ENCODE measurements at places on chromosomes 6 and 20.

GRCh38 chr6:169008641-169009257 is 244.9 kb downstream of the THBS2 start:
- no peak for DNase-seq

DNA sequence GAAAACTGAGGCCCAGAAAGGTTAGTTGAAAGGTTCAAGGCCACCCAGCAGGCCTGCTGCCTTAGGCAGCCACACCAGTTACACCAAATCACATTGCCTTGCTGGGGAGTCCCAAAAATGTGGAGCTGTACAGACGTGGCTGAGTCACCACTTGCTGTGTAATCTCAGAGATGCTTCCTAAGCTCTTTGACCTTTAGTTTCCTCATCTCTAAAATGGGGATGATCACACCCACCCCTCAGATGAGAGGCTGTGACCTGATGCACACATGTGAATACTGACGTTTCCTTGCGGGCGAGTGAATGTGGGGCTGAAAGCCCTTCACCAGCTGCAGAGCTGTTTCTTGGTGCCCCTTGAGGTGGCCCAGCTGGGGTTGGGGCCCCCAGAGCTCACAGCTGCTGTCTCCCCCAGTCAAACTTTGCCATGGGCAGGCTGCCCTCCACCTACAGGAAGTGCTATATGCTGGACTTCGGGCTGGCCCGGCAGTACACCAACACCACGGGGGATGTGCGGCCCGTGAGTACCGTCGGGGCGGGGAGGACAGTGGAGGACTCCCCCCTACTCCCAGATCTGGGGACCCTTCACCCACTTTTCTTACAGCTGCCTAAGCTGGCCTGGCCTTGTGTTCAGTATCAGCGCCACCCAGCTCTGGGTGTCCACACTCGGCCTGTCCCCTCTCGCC is 11.0 kb downstream of the TTBK1 start:
- no peak for DNase-seq

DNA sequence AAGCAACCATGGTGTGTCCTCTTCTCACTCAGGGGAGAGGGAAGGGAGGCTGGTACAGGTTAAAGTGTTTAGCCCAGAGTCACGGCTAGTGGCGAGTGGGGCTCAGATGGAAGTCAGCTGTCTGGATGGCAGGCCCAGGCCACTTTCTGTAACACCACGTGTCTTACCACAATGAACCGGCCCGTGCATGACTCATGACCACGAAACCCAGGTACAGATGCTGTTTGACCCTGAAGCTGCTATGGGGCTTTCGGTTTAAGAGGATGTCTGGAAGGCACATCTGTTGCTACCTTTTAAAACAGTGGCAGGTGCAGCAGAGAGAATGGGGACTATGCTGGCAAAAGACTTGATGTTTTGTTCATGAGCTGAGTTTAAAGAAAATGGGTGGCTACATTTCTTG is 36.5 kb upstream of the MPC1 start:
- no peak for DNase-seq

DNA sequence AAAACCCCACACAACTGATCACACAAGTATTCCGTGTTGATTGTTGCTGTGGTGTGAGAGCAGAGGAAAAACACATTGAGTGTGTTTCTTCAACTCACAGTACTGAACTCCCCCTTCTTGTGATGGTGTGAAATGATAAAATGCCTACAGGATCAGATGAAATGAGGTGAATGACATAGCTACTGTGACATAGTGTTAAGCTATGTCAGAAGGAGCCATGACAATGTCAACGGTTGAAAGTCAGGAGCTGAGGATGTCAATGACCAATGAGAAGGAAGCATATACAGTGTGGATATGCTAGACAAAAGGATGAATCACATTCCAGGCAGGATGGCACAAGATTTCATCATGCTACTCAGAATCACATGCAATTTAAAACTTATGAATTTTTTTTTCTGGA is 38.8 kb downstream of the WASF1 start:
- DNase-seq = peak; percentile 80

- DNase-seq = no peak
Measured at GRCh38 chr20:41276317-41276751, 41.2 kb downstream of the ZHX3 start.

All from ELR (cell line).